ENCODE measurements at places on chromosomes 12 and 14.

- DNase-seq = no peak
These were observed 5.3 kb upstream of the FOXN3 start for GRCh38 chr14:89422181-89422951.

DNA sequence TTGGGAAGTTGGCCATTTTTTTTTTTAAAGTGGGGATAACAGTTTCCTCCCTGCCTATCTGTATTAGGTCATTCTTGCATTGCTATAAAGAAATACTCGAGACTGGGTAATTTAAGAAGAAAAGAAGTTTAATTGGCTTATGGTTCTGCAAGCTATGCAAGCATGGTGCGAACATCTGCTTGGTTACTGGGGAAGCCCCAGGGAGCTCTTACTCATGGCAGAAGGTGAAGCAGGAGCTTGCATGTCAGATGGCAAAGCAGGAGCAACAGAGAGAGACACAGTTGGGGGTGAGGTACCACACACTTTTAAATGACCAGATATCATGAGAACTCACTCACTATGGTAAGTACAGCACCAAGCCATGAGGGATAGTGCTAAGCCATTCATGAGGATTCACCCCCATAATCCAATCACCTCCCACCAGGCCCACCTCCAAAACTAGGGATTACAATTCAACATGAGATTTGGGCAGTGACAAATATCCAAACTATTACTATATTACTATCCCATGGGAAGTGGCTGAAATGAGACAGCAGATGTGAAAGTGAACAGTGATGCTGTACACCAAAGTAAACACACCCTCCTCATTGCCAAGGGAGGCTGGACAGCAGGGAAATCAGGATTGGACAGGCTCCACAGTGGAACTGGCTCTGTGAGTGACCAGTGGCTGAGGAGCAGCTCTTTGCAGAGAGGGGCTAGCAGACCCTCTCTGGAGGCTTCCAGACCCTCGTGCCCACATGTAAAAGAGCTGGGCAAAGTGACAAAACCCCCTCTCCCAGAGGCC lies 40.5 kb downstream of the CRACR2A start:
- no peak for DNase-seq

DNA sequence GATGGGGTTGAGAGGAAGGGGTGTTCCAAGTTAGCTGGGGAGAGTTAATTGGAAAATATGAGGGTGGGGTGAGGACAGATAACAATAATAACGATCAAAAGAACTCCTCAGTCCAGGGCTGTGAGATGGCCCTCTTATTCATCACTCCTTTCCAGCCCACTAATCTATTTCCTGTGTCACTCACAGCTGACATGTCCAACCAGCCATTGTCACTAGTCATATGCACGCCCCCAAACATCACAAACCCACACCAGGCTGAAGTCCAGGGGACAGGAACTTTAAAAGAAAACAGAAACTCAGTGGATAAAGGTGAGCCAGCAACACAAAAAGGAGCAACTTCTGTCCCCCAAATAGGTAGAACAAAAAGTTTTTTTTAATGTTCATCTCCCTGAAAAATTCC lies 911 bp downstream of the CALCOCO1 start:
- no peak for DNase-seq

GRCh38 chr12:10725003-10725402 lies 1.9 kb upstream of the YBX3 start:
- DNase-seq = no peak

- no peak for DNase-seq
These were observed 29.0 kb downstream of the CAPRIN2 start for GRCh38 chr12:30725739-30726138.

DNA sequence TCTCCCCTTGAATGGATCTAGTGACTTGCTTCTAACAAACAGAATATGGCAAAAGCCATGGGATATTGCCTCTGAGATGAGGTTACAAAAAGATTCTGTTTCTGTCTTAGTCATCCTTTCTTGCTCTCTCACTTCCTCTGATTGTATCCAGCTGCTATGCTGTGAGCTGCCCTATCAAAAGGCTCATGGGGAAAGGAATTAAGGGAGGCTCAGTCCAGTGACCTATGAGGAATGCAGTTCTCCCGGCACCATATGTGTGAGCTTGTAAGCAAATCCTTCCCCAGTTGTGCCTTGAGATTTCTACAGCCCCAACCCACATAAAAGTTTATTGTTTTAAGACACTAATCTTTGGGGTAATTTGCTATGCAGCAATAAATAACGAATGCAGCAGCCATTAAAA lies 183.1 kb downstream of the KLHL28 start:
- DNase-seq = no peak

DNA sequence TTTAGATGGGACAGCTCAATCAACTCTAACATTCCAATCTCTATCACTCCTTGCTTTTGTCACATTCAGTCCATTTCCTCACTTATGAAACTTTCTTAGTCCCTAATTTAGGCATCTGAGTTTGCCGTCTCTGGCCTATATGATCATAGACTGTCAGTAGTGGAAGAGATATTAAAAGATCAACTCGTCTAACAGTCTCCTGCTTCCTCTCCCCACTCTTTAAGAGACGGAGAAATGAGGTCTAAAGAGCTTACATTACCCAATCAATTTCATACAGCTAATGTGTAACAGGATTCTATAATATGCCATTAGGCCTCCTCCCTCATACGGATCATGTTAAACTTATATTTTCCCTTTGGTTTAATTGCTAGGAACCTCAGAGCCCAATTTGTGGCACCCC lies 6.5 kb upstream of the ATP23 start:
- DNase-seq = no peak
